ENCODE measurements at places on chromosomes 6 and 20.

DNA sequence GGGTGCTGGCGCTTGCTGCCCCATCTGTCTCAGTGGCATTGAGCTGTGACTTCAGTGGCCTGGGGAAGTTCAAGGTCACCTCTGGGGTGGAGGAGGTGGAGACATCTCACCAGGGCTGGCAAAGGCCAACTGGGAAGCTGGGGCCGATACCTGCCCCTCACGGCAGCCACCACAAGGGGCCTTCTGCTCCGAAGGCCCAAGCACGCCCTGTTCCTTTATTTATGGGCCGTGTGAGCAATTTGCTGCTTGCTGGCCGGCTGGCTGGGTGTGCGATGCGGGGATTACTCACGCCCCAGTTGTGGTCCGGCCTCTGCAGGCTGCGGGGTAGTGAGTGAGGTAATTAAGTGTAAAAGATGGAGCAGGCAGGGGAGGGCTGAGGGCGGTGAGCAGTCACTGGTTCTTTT, 13.2 kb upstream of the SCRT2 start:
- peak; percentile 29 for DNase-seq

GRCh38 chr6:126812010-126812409, 306.5 kb upstream of the RSPO3 start:
- no peak for DNase-seq

GRCh38 chr20:56554869-56555268, 21.8 kb downstream of the FAM209B start:
- DNase-seq, result no peak

GRCh38 chr6:72715119-72715518, 93.3 kb downstream of the KCNQ5 start:
- no peak for DNase-seq

GRCh38 chr6:32164295-32164694, at the start of gene EGFL8:
Gene EGFL8 (plus strand): TSS chr6:32164595. CDS start chr6:32166166, 1,571 bp downstream.
- DNase-seq, result no peak

- DNase-seq, result peak; percentile 40
Observed at GRCh38 chr6:54717849-54718455, 128.6 kb upstream of the FAM83B start.

DNA sequence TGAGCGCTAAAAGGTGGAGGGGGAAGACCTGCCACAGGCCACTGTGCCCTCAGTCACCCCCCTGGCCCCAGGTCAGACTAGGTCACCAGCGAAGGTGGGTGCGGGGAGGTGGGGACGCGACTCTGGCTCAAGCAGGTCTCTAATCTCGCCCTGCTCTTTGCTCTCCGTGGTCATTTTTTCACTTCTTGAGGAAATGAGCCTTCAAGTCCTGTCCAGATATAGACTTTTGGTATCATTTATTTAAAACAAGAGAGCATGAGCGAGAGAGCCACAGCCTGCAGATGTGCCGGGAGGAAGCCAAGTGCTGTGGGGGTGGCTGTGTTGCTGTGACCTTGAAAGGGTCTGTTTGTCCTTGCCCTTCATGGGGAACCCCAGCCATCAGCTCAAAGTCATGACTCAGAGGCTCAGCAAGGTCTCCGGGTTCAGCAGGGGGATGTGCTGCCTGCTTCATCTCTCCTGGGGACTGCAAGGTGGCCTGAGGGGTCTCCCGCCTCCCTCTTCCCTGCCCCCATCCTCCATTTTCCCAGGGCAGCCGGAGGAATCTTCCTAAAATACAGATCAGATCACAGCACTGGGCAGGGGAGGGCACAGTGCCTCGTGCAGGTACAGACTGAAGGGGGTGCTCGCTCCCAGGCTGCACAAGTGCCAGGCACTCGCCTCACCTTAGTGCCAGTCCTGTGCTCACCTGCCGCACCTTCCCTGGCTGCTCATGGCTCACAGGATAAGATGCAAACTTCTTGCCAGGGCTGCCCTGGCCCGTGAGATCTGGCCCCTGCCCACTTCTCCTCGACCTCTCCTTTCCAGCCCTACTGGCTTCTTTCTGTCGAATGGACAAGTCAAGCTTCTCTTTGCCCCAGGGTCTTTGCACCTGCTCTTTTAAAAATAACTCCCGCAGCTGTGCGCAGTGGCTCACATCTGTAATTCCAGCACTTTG, 26.5 kb downstream of the SULF2 start:
- no peak for DNase-seq

- no peak for DNase-seq
Observed at GRCh38 chr6:3721810-3722621, 29.5 kb downstream of the PXDC1 start.

DNA sequence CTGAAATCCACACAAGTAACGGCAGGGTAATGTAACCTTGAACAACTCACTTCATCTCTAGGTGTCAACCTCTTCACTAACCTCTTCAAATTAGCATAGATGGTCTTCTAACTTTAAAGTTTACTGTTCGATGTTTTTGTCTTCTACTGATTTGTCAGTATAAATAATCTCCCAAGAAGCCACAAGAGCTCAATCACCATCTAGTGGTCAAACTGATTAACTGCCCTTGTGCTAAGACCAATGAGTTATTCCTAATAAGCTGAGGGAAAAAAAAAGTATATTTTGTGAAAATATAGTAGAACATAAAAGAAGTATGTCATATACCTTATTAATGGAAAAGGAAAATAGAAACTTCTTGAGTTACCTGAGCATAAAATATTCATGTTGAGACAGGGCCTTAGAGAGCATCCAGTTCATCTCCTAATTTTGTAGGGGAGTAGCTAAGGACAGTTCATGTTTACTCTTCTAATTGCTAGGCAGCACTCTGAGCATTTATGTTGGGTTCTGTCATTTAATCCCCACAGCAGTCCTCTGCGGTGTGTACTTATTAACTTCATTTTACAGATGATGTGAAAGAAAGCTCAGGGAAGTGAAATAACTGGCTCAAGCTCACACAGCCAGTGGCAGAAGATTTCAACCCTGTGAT, 317.1 kb downstream of the ESR1 start:
- peak; percentile 32 for DNase-seq
